ENCODE measurements at places on chromosomes 5 and 9.

DNA sequence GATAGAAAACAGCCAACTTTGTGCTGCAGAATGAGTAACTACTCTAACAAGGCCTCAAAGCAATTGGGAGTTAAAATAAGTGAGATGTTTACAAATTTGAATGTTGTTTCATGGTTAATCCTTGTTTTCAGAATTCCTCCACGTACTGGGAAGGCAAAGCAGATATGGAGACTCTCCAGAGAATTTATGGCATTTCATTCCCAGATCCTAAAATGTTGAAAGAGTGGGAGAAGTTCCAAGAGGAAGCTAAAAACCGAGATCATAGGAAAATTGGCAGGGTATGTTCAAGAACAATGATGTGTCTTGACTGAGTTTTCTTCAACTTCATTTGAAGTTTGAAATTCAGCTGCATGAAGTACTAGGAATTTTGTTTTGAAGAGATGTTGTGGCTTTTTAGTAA lies 16.4 kb downstream of the TARS1 start:
- DNase-seq, result no peak

GRCh38 chr5:57113481-57113880 lies 60.4 kb upstream of the GPBP1 start:
- DNase-seq, result no peak

- DNase-seq, result no peak
These were observed 143.9 kb downstream of the CACNA1B start for GRCh38 chr9:138021251-138022056.

DNA sequence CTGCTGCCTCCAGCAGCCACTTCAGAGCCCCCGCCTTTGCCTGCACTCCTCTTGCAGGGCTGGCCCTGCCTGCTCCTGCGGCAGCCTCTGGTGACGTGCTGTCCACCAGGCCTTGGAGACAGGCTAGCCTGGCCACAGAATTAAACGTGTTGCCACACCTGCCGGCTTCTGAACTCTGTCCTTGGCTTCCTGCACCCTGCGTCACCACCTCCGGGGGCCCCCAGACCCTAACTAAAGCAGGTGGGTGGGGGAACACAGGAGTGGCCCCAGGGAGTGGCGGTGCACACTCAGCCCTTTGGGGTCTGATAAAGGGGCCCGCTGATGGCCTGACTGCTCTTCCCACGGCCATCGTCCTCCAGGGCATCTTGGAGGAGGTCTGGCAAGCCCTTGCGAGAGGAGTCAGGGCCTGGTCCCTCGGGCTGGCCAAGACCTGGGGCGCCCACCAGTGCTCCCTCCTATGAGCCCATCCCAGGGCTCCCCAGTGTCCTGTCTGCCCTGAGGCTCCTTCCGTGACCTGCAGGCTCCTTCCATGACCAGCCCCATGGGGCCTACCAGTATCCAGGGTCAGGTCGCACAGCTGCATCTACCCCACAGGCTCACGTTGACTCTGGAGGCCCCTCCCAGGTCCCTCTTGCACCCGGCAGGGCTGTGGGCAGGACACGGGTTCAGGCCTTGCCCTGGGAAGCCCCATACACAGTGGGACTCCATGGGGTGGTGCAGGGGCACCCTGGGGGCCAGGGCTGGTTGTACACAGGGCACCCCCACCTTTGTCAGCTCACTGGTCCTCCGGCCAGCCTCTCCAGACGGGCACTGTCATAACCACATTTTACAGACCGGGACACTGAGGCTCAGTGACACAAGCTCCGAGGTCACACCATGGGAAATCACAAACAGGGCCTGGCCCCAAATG lies 1.0 kb upstream of the MAMDC4 start:
- DNase-seq, result no peak

- peak; percentile 79 for DNase-seq
These were observed 74.6 kb upstream of the CPLX2 start for GRCh38 chr5:175796536-175797499.

GRCh38 chr5:97043511-97043910 lies 98.9 kb downstream of the LIX1 start:
- DNase-seq, result no peak

GRCh38 chr5:94968507-94969095 lies 316.3 kb downstream of the MCTP1 start:
- no peak for DNase-seq

DNA sequence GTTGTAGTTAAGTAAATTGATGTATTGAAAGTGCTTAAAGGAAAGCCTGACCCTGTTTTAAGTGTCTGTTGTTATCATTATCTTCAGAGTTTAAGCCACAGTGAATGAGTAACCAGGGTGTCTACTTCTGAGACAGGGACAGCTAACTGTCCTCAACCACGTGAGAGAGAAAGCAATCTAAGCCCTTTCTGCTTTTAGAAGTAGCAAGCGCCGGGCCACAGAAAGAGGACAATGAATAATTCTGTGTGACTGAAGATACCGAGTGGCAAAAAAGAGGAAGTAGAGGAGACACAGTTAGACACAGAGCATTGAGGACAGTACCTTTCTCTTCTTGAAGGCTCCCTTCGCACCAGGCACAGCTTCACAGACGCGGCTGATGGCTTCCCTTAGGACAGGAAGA lies 86.3 kb downstream of the S1PR3 start:
- DNase-seq, result no peak

- DNase-seq, result peak; percentile 11
These were observed 1.7 kb downstream of the EBF1 start for GRCh38 chr5:159097784-159098602.

DNA sequence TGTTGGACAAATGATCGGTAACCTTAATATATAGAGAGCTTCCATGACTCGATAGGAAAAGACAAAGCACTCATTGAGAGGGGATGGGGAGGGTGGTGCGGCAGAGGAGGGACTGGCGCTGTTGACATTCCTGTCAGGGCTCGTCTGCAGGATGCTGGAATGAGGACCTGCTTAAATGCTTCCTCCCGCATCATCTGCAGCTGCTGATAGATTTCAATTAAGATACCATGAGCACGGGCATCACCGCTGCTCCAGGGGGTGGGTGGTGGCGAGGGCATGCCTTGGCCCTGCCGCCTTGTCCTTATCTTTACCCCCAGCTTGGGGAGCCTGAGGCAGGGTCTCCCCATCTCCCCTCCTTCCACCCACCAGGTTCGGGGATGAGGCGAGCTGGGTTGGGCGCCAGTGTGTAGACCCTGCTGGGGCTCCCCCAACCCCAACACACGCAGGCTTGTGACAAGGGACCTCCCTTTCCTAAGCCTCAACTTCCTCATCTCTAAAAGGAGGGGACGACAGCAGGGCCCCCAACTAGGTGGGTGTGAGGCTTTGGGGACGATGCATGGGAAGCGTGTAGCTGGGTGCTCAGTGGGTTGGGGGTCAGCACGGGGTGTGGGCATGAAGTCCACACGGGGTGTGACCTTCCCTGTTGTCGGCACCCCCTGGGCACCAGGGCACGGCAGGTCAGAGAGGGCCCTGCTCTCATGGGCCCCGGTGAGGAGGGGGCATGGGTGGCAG lies 11.7 kb upstream of the QRFP start:
- no peak for DNase-seq

DNA sequence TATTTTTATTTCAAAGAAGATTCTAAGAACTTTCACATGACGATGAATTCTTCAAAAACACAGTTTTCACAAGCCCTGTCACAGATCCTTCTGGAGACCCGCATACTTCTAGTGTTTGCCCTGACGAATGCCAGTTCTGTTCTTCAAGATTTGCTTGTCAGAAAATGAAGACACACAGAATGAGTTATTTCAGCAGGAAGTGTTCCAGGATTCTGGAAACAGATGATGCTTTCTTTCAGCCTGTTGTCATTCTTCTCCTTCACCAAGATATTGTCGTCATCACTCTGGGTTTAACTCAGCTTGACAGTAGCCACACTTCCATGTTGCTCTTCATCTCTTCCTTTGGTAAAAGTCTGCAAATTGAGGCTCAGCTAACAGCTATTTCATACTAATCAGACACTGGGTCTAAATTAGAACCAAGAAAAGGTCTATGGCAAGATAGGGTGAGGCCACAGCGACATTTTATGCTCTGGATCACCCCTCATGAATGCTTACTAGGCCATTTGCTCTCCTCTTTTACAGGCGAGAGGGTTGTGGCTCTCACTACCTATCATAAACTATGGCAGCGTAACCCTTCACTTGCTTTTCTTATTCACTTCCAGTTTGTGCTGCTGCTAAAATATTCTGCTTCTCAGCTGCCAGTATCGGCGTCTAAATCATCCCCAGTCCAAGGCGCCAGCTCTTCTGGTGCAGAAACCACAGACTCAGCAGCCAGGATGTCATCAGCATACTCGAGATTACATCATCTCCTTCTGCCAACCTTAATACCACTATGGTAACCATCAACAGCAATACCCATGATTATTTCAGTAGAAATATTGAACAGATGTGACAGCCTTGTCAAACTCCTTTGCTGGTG lies 159.6 kb upstream of the TBCA start:
- no peak for DNase-seq

- no peak for DNase-seq
These were observed 137.0 kb downstream of the CCDC192 start for GRCh38 chr5:127840198-127840524.

DNA sequence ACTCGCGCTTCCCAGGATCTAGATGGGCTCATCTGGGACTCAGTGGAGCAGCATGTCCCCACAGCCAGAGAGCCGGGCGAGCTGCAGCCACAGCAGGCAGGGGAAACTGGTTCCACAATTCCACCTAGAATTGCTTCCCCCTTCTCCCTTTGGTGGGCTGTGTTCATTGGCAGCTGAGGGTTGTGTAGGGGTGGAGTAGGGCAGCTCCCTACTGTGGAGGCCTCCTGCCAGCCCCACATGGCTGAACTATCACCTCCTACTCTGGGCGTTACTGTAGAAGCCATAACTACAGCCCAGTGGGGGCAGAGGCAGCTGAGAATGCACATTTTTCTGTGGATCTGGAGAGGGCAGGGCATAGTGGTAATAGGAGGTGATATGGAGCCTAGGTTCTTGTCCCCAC lies 44.8 kb downstream of the PPARGC1B start:
- no peak for DNase-seq

- no peak for DNase-seq
These were observed 19.5 kb downstream of the RXRA start for GRCh38 chr9:134345737-134346136.

GRCh38 chr5:103546858-103547257 lies 15.7 kb downstream of the NUDT12 start:
- no peak for DNase-seq

GRCh38 chr5:87268970-87269377 lies 1.3 kb downstream of the RASA1 start:
- DNase-seq, result no peak

DNA sequence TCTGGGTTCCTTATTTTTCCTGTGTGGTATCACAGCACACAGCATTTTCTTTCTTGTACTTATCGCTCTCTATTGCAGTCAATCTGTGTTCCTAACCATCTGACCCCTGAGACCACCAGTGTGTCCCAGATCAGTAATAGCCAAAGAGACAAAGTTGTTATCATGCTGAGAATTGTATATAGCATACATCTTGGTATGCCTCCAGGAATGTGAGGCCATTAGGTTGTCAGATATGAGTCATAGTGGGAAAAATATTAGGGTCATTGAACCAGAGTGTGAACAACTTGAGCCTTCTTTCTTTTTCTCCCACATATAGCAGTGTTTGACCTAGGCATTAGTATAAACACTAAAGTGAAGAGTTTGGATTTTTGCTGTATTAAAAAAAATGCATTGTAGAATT lies 106.3 kb downstream of the NDUFAF2 start:
- no peak for DNase-seq

DNA sequence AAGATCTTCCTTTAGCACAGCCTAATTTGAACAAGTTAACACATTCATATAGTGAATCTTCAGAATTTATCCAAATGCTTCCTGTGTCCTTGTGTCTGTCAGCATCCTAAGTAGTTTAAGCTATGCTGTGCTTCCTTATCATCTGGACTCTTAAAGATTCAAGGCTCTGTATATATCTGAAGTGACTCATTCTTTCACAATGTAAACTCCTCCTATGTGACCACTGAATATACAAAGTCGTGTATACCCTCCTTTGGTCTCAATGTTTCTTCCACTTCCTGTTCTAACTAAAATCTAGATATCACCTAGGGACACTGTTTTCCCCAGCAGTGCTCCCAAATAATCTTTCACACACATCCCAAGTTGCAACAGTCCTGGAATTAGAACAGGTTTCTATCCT lies 935.7 kb upstream of the NUDT12 start:
- DNase-seq, result no peak

DNA sequence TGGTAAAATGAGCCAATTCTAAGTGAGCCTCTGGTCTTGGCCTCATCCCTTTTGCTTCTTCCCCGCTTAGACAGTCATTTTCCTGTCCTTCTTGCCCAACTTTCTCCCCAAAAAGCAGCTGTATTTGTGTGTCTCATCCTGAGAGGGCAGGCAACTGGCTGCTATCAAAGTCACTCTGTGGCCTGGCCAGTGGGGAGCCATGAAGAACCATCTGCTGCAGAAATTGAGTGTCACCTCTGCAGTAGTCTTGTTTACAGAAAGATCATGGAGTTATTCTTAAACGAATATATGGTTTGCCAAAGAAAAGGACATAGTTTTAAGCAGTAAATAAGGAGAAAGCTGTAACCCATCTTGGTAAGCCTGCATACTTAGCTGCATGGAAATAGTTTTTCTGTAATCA lies 233.6 kb upstream of the ELAVL2 start:
- DNase-seq, result no peak

DNA sequence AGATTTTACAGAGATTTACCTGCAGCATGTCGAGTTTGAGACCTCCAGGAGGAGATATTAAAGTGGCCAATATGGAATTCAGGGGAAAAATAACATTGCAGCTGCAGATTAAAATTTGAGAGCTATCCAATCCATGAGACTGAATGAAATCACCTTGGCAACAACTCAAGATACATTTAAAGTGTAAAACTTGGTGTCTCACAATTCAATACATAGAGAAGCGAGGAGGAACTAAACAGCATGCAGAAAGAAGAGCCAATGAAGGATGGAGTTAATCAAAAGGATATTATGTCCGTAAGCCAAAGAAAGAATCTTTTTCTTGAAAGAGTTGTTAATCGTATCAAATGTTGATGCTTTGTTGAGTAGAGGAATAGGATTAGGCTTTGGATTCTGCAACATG lies 455.1 kb downstream of the CDH18 start:
- no peak for DNase-seq

GRCh38 chr9:91949946-91950664 lies at the start of gene ROR2:
ROR2 (minus strand) TSS chr9:91950228.
- DNase-seq, result no peak

DNA sequence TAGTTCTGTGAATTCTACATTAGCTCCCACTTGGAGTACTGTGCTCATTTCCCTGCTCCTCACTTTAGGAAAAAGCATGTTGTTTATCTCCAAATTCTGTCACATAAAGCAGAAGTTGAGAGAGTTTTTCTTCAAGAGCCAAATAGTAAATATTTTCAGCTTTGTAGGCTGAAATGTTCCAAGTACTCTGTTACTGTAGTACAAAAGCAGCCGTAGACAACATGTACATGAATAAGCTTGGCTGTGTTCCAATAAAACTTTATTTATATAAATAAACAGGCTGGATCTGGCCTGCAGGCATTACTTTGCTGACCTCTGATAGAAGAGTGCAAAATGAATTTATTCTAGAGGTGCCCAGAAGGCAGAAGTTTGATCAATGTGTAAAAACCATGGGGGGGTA lies 73.0 kb upstream of the AGXT2 start:
- DNase-seq, result no peak

DNA sequence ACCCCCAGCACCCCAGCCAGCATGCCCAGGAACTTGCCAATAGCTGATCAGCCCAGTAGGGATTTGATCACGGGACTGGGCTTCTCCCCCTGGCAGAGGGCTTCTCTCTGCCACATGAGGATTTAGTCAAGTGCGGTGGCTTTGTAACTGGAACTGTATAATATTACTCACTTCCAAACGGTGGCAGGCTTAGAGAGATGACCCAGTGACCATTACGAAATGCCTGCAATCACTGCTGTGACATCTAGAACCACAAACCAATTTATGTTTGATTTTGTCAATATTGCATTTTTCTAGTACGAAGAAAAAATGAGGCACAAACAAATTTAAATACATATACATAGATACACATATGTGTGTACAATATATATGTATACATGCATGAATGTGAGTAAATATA lies 192.1 kb downstream of the ERCC6L2 start:
- DNase-seq, result no peak

Data from CD4-positive, alpha-beta T cell (primary cell).